CD4-positive, alpha-beta memory T cell (primary cell): ENCODE measurements at places on chromosomes 2 and 18.

DNA sequence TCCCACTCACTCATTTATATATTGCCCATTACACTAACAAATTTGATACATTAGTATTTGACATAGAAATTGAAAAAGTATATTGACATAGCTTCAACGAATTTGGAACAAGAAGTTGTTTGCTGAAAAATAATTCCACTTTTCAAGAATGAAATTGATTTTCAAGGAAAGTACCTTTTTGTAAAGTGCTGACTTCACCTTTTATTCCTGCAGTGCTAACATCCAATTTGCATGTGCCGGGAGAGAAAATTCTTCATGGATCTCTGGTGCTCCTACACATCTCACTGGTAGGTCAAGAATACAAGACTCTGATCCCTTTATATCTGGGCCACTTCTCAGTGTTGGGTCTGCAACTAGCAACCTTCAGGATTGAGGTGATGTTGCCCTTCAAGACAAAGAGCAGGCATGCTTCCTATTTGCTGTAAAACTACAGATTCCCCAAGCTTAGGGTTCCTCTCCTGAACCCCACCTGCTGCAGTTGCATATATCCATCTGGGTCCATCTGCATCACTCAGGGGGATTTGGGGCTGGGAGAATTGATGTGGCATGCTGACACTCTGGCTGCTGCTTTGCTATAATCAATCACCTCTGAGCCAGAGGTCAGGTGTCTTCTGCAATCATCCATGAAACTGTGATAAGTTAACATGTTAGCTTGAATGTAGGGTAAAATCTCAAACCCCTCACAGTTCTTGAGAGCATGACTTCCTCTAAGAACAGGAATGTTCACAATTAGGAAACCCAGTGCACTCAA, 108.4 kb upstream of the TTN start:
- no peak for DNase-seq

DNA sequence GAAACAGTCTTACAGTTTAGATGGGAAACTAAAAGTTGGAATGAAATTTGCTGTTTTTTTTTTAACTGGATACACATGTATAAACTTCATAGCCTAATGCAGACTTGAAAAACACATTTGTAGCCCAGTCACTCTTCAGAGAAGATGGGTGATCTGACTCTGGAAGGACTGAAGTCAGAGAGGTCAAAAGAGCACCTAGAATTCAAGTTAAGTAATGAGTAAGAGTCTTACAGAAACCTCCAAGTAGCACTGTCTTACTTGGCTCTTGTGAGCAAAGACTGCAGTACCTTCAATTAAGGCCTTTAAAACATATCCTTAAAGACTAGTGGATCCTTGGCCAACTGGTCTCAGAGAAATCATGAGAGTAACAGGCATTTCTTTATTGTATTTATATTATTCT, 41.9 kb downstream of the TRAPPC8 start:
- no peak for DNase-seq

- peak; percentile 33 for DNase-seq
Measured at GRCh38 chr2:69641887-69642708, 1.4 kb downstream of the AAK1 start.

DNA sequence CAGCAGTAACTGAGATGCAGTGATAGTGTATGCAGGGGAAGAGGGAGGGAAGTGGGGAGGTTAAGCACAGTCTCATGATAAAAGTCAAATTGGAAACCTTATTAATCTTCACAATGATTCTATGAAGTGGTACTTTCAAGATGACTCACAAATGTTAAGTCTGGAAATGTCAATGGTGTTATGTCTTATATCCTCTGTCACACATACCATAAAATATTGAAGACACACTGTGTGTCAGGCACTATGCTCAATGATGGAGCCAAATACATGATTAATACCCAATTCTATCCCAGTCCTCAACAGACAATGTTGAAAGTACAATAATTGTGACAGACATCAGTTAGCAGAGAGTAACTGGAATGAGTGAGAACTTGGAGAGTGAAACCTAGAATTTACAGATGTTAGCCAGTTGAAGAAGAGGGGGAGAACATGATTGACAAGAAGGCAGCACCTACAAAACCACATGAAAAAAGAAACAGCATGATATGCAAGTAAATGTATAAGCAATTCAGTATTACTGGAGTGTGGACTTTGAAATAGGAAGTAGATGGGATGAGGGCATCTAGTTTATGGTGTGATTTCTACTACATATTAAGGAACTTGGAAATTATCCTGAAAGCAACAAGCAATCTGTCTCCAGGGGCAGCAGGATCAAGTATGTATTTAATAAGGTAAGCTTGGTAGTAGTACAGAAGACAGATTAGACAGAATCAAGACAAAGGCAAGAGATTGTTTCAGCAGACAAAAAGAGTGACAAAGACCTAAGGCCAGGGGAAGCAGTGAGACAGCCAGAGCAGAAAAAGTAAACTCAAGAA, 107.6 kb downstream of the STRN start:
- DNase-seq: no peak

DNA sequence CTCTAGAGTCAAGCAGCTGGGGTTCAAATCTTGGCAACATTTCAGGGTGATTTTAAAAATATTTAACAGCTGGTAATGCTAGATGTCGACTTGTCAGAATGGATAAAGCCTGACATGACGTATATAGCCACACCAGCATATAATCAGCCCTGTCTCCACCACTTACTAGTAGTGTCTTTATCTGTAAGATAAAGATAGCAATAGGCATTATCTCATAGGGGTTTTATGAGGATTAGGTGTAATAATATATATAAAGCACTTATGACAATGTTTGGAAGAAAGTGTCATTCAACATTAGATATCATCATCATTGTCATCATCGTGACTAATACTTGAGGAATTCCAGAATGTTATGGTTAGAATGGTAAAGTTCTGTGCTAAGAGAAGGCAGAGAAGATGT, 369.0 kb upstream of the CWC22 start:
- DNase-seq: no peak

GRCh38 chr2:103991591-103991990, 862.3 kb upstream of the POU3F3 start:
- DNase-seq: no peak

GRCh38 chr2:207970147-207970825, 55.0 kb downstream of the PLEKHM3 start:
- no peak for DNase-seq

DNA sequence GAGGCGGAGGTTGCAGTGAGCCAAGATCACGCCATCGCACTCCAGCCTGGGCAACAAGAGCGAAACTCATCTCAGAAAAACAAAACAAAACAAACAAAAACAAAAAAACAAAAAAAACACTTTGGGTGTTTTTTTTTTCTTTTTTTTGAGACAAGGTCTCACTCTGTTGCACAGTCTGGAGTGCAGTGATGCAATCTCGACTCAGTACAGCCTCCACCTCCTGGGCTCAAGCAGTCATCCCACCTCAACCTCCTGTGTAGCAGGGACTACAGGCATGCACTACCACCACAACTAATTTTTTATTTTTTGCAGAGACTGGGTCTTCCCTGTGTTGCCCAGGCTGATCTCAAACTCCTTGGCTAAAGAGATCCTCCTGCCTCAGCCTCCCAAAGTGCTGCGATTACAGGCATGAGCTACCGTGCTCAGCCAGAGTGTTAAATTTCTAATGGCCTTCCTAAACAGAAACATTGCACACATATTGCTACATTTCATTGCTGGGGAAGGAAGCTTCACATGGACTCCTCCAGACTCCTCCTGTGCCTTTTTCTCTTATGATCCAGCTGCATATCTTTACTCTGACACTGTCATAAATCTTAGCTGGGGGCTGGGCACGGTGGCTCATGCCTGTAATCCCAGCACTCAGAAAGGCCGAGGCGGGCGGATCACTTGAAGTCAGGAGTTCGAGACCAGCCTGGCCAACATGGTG, 19.7 kb downstream of the STARD7 start:
- DNase-seq: no peak

DNA sequence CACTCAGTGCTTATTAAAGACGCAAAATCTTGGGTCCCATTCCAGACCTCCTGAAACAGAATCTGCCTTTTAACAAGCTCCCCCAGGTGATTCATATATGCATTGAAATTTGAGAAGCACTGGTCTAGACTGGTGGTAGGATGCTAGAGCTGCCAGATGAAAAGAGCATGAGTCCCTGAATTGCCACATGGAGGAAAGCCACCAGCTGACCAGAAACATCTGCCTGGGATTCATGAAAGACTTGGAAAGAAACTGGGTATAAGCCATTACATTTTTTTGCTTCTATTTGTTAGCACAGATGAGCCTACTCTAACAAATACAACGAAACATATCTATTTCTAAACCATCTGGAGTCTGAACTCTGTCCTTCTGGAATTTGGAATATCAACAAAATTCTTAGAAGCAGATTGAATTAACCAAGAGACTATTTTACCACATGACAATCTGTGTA, 228.9 kb downstream of the RBM43 start:
- DNase-seq: no peak
